ENCODE measurements at places on chromosomes 13 and 19. TPM values are rescaled to one million over a fixed set of nuclear protein-coding genes. Genes with fewer than 3 reads are reported as not detected.
A peak's percentile ranks its signal among the peaks of the same experiment; 100 is the strongest.

DNA sequence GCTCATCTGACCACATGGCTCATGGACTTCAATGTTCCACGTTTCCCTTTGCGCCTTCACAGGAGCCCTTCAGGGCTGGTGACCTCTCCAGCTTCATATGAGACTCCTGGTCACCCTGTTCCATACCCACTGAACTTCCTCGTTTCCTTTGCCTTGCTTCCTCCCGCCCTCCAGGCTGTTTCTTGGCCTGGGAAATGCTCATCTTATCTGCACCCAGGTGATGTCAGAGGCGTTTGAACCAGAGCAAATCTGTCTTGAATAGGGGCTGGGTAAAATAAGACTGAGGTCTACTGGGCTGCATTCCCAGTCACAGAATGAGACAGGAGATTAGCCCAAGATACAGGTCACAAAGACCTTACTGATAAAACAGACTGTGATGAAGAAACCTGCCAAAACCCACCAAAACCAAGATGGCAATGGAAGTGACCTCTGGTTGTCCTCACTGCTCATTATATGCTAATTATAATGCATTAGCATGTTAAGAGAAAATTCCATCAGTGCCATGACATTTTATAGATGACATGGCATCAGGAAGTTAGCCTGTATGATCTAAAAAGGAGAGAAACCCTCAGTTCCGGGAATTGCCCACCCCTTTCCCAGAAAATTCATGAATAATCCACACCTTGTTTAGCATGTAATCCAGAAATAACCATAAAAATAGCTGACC is 102.7 kb downstream of the DCLK1 start:
- H3K27me3 ChIP-seq, result no peaks in the 10 kb centered on the region
- H3K4me1 ChIP-seq, result no peaks in the 10 kb centered on the region
- no peak for DNase-seq
- H3K4me3 ChIP-seq, result no peak overlapping the region

GRCh38 chr13:35909091-35909490 is 222.1 kb downstream of the DCLK1 start:
- H3K27me3 ChIP-seq, result no peaks in the 10 kb centered on the region
- H3K36me3 ChIP-seq, result no peaks in the 10 kb centered on the region
- DNase-seq, result no peak

GRCh38 chr19:38251564-38252051 is 4.6 kb downstream of the PPP1R14A start:
- H3K27me3 ChIP-seq, result peaks cover 2% of the 10 kb centered on the region
- no peaks in the 10 kb centered on the region for H3K4me1 ChIP-seq
- H3K27ac ChIP-seq, result peak overlapping the region; percentile 85
- H3K36me3 ChIP-seq, result no peaks in the 10 kb centered on the region
- peak overlapping the region; percentile 60 for H3K4me3 ChIP-seq
- peak; percentile 30 for DNase-seq

- no peak overlapping the region for H3K27ac ChIP-seq
- H3K4me1 ChIP-seq, result no peaks in the 10 kb centered on the region
- no peaks in the 10 kb centered on the region for H3K27me3 ChIP-seq
- no peaks in the 10 kb centered on the region for H3K36me3 ChIP-seq
These were observed 75.7 kb upstream of the ZNF91 start for GRCh38 chr19:23470873-23471545.

GRCh38 chr19:944171-944567 is 18.3 kb downstream of the ARID3A start:
- no peak overlapping the region for H3K4me3 ChIP-seq
- no peak for DNase-seq
- no peaks in the 10 kb centered on the region for H3K36me3 ChIP-seq
- no peak overlapping the region for H3K27ac ChIP-seq
- peaks cover 7% of the 10 kb centered on the region for H3K4me1 ChIP-seq
- H3K27me3 ChIP-seq, result no peaks in the 10 kb centered on the region

DNA sequence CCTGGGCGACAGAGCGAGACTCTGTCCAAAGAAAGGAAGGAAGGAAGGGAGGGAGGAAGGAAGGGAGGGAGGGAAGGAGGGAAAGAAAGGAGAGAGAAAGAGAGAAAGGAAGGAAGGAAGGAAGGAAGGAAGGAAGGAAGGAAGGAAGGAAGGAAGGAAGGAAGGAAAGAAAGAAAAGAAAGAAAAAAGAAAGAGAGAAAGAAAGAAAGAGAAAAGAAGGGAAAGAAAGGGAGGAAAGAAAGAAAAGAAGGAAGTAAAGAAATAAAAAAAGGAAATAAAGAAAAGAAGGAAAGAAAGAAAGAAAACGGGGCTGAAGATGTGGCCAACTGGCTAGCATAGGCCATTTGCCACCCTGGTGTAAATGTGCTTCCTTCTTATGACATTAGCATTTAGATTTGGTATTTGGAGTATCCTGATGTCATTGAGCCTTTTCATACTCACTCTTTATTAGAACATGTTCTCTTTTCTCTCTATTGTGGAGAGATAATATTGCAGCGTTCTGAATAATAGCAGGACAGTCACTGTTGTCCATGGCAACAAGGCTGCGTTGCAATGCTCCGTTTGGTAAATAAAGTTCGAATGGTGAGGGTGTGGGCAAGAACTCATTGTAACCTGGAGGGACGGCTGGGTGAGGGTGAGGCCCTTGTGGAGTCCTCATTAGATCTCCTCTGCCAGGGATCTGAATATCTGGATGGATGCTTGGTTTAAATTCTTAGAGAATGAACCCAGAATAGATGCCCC is 173.9 kb upstream of the UBL3 start:
- no peak for DNase-seq
- no peaks in the 10 kb centered on the region for H3K27me3 ChIP-seq
- no peak overlapping the region for H3K4me3 ChIP-seq

- H3K4me1 ChIP-seq, result no peaks in the 10 kb centered on the region
- H3K27ac ChIP-seq, result no peak overlapping the region
- no peaks in the 10 kb centered on the region for H3K27me3 ChIP-seq
- H3K36me3 ChIP-seq, result peaks cover 25% of the 10 kb centered on the region
These were observed 75.4 kb upstream of the GPR183 start for GRCh38 chr13:99382428-99383133.

- H3K36me3 ChIP-seq, result no peaks in the 10 kb centered on the region
- no peak for DNase-seq
- no peaks in the 10 kb centered on the region for H3K4me1 ChIP-seq
- H3K4me3 ChIP-seq, result peak within 1 kb of the TSS; percentile 32
- no peaks in the 10 kb centered on the region for H3K27me3 ChIP-seq
- no peak within 1 kb of the TSS for H3K27ac ChIP-seq
These were observed at the start of gene RUBCNL for GRCh38 chr13:46387064-46387851. RUBCNL (minus strand) TSS chr13:46387252; CDS start chr13:46372475, 14,777 bp downstream.

DNA sequence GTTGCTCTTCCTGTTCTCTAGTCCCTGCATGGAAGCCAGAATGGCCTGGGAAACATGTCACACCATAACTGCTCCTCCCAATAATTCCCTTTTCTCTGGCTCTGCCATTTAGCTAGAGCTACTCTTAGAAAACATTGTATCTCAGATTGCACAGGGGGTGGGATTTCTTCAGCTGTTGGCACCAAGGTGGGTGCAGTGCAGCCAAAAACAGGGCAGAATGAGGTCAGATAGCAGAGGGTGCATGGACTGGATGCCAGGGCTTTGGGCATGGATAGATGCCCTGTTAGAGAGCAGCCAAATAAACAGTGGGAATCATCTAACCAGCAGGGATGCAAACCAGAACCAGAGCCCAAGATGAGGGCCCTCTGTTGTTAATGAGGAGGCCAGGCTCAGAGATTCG is 4.9 kb upstream of the AMER2 start:
- H3K27ac ChIP-seq, result no peak overlapping the region
- H3K4me3 ChIP-seq, result no peak overlapping the region

DNA sequence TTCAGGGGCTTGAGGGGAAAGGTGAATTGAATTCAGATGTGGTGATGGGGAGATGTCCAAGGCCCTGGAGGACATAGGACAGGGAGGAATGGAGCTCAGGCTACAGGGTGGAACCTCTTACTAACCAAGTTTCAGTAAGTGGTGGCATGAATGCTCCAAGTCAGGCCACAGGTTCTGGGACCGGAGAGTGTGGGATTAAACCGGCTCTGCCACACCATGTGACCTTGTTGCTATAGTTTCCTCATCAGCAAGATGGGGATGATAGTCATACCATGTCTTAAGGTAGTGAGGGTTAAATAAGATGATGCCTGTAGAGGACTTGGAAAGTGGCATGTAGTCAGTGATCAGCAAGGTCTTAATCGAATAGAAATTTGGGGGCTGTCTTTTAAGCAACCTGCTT is 16.3 kb downstream of the GPR183 start:
- H3K27me3 ChIP-seq, result no peaks in the 10 kb centered on the region
- H3K4me3 ChIP-seq, result no peak overlapping the region
- no peak for DNase-seq

- no peak overlapping the region for H3K4me3 ChIP-seq
- H3K4me1 ChIP-seq, result no peaks in the 10 kb centered on the region
- H3K27me3 ChIP-seq, result no peaks in the 10 kb centered on the region
- H3K36me3 ChIP-seq, result no peaks in the 10 kb centered on the region
These were observed 783.3 kb upstream of the ATXN8OS start for GRCh38 chr13:69324090-69324886.

DNA sequence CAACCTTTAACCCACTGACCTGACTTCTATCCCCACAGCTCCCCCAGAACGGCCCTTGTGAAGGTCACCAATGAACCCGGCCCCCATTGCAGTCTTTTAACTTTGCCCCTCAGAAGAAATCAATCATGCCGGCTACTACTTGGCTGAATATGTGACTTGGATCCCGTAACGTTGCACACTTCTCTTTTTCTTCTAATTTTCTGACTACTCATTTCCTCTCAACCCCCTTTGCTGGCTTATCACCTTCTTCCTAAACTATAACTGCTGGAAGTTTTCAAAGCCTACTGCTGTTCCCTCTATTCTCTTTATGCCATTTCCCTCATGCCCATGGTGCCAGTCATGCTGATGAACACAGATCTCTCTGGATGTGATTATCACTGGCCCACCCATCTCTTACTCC is 367.6 kb downstream of the DNAJC15 start:
- H3K4me3 ChIP-seq, result no peak overlapping the region
- DNase-seq, result no peak
- H3K27me3 ChIP-seq, result no peaks in the 10 kb centered on the region
- no peaks in the 10 kb centered on the region for H3K36me3 ChIP-seq
- peaks cover 29% of the 10 kb centered on the region for H3K4me1 ChIP-seq
- H3K27ac ChIP-seq, result peak overlapping the region; percentile 92

GRCh38 chr19:57302727-57303401 is 17.4 kb upstream of the ZNF543 start:
- peak; percentile 37 for DNase-seq
- peaks cover 23% of the 10 kb centered on the region for H3K4me1 ChIP-seq
- H3K4me3 ChIP-seq, result no peak overlapping the region
- H3K36me3 ChIP-seq, result peaks cover 27% of the 10 kb centered on the region
- H3K27me3 ChIP-seq, result no peaks in the 10 kb centered on the region

- no peak for DNase-seq
- H3K36me3 ChIP-seq, result no peaks in the 10 kb centered on the region
- H3K4me3 ChIP-seq, result no peak overlapping the region
- no peaks in the 10 kb centered on the region for H3K27me3 ChIP-seq
- H3K27ac ChIP-seq, result no peak overlapping the region
- no peaks in the 10 kb centered on the region for H3K4me1 ChIP-seq
These were observed 25.7 kb downstream of the DIAPH3 start for GRCh38 chr13:60137911-60138560.

- H3K27me3 ChIP-seq, result no peaks in the 10 kb centered on the region
- H3K4me1 ChIP-seq, result no peaks in the 10 kb centered on the region
- no peak overlapping the region for H3K4me3 ChIP-seq
- no peak for DNase-seq
- no peaks in the 10 kb centered on the region for H3K36me3 ChIP-seq
- H3K27ac ChIP-seq, result no peak overlapping the region
These were observed 303.6 kb upstream of the DACH1 start for GRCh38 chr13:72170571-72170970.

- H3K36me3 ChIP-seq, result peaks cover 14% of the 10 kb centered on the region
- H3K27ac ChIP-seq, result peak within 1 kb of the TSS; percentile 84
- H3K27me3 ChIP-seq, result no peaks in the 10 kb centered on the region
- H3K4me3 ChIP-seq, result peak within 1 kb of the TSS; percentile 79
- H3K4me1 ChIP-seq, result no peaks in the 10 kb centered on the region
These were observed at the start of gene ZNF699 for GRCh38 chr19:9309139-9309973. ZNF699 (minus strand) TSS chr19:9309838; CDS start chr19:9305119, 4,719 bp downstream.

DNA sequence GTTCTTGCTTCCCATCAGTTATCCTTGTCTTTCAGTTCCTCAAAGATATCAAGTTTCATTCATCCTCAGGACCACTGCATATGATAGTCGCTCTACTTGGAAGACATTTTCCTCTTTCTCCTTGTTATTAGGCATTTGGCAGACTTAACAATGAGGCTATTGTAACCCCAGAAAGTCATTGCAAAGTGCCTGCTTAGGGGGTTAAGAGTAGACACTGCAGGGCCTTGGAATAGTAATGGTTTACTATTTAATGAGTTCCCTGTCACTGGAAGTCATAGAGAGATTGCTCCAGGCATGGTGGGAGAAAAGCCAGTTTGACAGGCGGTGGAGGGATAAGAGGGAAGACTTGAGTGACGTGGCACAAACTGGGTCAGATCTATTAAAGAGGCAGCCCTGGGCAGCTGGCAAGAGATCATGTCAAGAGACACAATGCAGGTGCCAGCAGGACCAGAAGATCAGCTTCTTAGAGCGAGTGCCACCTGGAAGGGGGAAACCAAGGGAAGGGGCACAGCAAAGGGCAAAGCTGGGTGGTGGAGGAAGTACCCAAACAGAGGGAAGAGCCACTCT is 16.8 kb upstream of the CPB2 start:
- DNase-seq, result no peak
- H3K36me3 ChIP-seq, result no peaks in the 10 kb centered on the region
- H3K4me3 ChIP-seq, result no peak overlapping the region
- H3K27me3 ChIP-seq, result no peaks in the 10 kb centered on the region
- H3K4me1 ChIP-seq, result no peaks in the 10 kb centered on the region

DNA sequence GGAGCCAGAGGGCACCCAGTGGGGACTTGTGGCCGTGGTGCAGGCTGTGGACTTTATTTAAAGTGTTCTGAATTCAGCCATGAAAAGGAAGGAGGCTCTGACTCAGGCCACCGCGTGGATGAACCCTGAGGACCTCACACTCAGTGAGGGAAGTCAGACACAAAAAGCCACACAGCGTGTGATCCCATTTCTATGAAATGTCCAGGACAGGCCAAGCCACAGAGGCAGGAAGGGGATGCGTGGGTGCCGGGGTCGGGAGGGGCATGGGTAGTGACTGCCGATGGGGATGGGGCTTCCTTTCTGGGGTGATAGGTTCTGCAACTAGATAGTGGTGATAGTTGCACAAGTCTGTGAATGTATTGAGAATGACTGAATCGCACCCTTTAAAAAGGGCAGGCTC is 8.7 kb upstream of the ZBTB7A start:
- H3K27ac ChIP-seq, result no peak overlapping the region
- no peaks in the 10 kb centered on the region for H3K36me3 ChIP-seq
- no peak overlapping the region for H3K4me3 ChIP-seq
- no peak for DNase-seq

The NTN5 gene
- not detected for total RNA-seq

The PCDH9 gene
- total RNA-seq, result 2.0 TPM

The ADAT3 gene
- total RNA-seq, result 2.9 TPM

The KLK4 gene
- total RNA-seq, result not detected

The CD22 gene
- not detected for total RNA-seq

The UGGT2 gene
- total RNA-seq, result 10.6 TPM

The SLITRK5 gene
- under 0.01 TPM for total RNA-seq

The SBNO2 gene
- total RNA-seq, result 49.8 TPM

The BCL2L12 gene
- total RNA-seq, result 11.6 TPM

The FOXA3 gene
- total RNA-seq, result not detected
